ENCODE measurements at places on chromosomes 1 and 21.

GRCh38 chr1:157484573-157484972 lies 67.7 kb downstream of the FCRL5 start:
- DNase-seq: no peak

- no peak for DNase-seq
Measured at GRCh38 chr1:169115891-169116585, 9.5 kb downstream of the ATP1B1 start.

DNA sequence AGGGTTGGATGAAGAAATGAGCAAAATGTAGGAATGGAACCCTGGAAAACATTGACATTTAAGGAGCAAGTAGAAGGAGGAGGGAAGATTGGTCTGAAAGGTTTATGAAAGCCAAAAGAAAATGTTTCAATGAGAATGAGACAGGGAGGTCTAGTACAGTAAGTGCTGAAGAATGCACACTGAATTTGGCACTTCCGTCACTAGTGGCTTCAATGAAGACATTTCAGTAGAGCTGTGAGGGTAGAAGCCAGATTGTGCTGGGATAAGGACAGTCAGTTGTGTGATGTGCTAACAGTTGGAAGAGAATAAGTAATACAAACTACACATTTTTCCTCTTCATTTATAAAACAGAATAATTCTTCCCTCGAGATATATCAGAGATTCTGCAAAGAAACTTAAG lies 17.1 kb downstream of the THEM4 start:
- peak; percentile 48 for DNase-seq

- DNase-seq: peak; percentile 25
Measured at GRCh38 chr1:156063997-156064285, 3.0 kb downstream of the RAB25 start.

DNA sequence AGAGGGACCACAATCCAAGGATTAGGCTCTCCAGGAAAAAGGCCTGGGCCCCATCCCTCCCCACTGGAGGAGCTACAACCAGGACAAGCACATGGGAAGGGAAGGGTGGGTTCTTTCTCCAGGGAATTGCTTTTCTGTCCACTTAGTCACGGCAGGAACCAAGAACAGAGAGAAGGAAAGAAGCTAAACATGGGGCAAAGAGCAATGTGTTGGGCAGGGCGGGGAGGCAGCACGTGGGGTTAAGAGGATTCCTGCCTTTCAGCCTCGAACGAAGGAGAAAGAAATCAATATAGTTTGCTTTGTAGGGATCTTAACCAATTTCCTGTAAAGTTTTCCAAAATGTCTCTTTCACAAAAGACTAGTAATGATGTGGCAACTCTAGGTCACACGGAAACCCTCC lies 21.7 kb downstream of the ERI3 start:
- no peak for DNase-seq

DNA sequence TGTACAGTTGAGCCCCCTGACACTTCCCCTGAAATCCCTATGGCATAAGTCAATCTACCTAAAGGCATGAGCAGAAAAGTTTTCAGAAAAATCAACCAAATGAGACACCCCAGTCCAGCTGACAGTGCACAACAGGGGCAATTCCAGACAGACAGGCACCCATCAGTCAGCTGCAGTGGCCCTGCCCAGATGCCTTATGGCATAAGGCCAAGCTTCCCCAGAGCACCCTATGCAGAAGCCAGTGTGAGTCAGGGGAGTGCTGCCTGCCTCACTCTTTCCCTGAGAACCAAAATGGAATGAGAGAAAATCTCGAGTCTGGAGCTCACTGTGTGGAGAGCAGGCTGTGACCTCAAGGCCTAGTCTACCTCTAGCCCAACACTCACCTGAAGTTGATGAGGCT lies 38.1 kb downstream of the MRAP start:
- peak; percentile 24 for DNase-seq

DNA sequence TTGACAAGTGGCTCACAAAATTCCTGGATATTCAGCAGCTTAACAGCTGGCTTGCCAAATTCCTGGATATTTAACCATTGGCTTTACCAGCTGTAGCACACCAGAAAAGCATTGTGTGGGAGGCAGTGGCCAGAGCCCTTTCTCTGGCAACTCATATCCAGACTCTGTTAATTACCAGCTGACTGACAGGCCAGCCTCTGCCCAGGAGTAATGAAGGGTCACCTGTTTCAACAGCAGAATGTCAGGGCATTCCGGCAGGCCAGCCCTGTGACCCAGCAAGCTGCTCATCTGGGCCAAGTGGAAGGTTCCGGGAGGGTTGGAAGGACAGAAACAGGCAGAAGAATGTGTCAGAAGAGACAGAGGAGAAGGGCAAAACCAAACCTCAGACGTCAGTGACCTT lies 35.2 kb upstream of the KIRREL1 start:
- DNase-seq: no peak

DNA sequence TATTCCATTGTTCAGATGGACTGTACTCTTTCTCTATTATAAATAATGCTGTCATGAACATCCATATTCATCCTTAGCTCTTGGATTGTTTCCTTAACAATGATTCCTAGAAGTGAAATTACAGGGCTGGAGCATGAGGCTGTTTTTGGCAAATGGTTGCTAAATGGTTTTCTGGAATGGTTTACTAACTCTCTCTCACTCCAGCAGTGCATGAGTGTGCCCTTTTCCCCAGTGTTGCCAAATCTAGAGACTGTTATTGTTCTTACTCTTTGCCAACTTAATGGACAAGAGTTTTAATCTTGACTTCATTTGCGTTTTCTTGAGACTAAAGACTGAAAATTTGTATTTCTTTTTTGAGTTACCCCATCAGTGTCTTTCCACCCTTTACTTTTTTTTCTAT lies 113.0 kb downstream of the PAPPA2 start:
- DNase-seq: peak; percentile 77

- no peak for DNase-seq
Measured at GRCh38 chr1:42934541-42935312, 23.9 kb downstream of the SLC2A1 start.

DNA sequence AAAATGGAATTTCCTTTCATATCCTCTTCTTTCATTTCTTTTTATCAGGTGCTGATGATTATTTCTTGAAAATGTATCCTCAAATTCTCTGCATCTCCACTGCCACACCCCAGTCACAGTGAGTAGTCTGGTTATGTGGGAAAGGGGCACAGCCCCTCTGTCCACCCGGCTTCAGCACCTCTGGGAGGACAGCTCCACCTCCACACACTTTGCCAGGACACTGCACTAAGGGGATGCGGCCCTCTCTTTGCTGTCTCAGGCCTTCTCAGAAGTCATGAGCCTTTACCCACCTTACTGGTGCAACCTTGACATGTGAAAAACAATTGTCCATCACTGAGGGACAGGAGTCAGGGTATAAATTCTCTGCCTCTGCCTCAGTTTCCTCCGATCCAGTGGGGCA lies 433.1 kb downstream of the PCP4 start:
- DNase-seq: no peak

GRCh38 chr1:94708299-94708685 lies 111.9 kb upstream of the SLC44A3 start:
- DNase-seq: no peak

- DNase-seq: no peak
Measured at GRCh38 chr1:156388174-156389137, 19.4 kb downstream of the RHBG start.

- peak; percentile 76 for DNase-seq
Measured at GRCh38 chr21:33760641-33761440, 118.5 kb downstream of the ITSN1 start.

DNA sequence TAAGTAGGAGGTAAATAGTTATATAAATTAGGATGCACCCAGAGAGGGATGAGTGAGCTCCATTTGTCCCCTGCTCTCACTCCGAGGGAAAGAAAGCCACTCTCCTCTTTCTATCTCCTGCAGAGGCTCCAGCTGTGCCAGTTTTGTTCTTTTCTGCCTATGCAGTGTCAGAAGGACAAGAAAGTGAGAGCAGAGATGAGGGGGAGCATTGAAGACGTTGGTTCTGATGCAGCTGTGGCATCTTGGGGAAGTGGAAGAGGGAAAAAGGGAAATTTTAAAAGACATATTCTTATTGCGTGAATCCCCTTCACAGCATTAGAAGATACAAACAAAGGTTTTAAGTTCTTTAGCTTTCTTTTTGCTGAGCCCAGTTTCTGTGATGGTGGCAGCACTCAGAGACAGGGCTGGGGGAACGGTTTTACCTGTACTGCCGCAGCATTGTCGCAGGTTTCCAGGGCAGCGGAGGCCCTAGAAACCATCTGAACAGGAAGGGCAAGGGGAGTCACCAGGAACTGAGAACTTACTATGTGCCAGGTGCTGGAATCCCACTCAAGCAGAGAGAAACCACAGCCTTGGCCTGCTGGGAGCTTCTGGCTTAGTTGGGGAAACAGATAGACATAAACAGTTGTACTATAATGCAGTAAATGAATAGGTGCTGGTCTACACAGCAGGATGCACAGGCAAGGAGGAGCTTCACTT lies 44.9 kb upstream of the USP24 start:
- DNase-seq: no peak

DNA sequence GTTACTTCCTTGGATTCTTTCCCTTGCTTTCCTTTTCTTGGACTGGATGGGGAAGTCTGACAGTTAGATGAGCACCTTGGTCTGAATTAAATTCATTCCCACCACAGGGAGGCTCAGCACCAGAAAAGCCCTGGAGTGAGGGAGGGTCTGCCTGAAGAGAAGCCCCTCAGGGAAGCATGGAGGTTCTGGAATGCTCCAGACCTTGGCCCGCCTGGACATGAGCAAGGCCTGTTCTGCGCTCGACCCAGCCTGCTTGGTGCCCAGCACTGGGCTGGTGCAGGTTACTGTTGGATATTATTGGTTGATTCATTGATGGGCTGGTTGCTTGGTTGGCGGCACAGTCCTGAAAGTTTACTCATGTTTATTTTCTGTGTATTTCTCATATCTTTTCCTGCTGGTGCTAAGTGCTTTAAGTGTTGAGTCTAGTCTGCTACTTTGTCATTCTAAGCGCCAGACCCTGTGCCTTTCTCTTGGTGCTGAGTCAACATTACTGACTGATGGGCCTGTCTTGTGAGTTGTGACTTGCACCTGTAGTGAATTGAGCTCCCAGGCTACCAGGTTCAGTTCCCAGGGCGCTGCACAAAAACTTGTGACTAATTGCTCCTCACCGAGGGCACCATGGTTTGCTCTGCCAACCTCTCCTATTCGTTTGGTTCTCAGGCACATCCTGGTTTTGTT lies 538.5 kb downstream of the KIF26B start:
- no peak for DNase-seq

GRCh38 chr1:67429528-67430357 lies 459 bp downstream of the SERBP1 start:
- peak; percentile 14 for DNase-seq

- DNase-seq: no peak
Measured at GRCh38 chr1:110606657-110607535, 738 bp upstream of the KCNA2 start.

DNA sequence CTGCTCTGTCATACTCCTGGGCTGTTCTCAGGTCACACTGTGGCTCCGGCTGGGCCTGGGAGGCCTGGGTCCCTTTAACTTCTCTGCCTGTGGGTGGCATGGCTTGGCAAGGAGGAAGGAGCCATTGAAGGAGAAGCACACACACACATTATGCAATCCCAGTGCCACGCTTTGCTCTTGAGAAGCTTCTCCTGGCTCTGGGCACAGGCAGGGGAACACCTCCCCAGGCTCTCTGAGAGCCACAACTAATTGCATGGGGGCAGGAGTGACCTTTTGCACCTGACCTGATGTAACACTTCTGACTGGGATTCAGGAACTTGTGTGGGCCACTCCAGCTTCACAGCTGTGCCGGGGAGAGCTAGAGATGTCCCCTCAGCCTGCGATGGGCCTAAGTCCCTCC lies 23.1 kb downstream of the LGR6 start:
- DNase-seq: no peak

GRCh38 chr1:232211149-232211548 lies 418.8 kb downstream of the SIPA1L2 start:
- no peak for DNase-seq

DNA sequence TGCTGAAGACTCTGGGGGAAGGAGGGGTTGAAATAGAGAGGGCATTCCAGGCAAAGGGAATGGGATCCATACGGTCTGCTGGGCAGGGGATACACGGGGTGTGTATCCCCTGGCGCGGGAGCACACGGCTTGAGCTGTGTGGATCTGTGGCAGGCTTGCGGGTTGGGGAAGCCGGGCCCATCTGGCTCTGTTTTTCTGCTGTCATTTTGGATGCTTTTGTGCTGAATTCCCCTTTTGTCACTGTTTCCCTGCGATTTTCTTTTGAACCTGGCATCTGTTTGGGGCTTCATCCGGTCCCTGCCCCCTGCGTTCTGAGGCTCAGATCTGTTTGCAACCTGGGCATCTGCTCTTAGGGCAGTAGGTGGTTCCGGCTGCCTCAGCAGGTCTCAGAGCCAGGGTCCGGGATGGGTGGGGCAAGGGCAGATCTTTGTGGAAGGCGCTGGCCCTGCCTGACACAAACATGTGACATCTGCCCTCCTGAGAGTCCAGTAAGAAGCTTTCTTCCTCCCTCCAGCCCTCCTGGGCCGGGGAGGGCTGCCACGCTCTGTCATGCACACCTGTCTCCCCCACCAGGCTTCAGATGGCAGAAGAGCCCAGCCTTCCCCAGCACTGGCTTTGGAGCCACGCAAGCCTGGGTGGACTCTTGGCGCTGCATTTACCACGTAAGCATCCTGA lies 84.0 kb downstream of the IGSF21 start:
- DNase-seq: no peak

DNA sequence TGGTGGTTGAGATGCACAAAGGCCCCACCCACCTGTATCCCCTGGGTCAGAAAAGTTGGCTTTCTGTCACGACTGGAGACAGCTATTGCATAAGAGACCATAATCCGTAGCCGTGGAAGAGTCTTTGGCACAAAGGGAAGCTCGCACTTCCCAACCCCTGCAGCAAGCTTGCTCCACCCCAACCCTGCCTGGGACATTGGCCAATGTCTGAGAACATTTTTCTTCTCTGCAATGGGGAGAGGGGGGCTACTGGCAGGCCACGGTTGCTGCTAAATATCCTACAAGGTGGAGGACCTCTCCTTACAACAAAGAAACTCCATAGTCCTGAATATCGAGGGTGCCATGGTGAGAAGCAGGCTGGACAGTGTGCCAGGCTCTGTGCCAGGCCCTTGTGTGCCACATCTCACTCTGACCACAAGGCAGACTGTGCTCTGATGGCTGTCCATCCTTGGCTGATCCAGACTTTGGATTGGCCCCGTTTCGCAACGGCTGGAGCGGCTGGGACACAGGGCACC lies 104.1 kb downstream of the CSMD2 start:
- DNase-seq: peak; percentile 34

GRCh38 chr1:213969958-213970555 lies 17.7 kb upstream of the PROX1 start:
- DNase-seq: no peak

GRCh38 chr1:228182296-228183030 lies 16.9 kb downstream of the IBA57 start:
- DNase-seq: no peak

- no peak for DNase-seq
Measured at GRCh38 chr1:14111121-14111520, 411.1 kb downstream of the PRDM2 start.
